ENCODE measurements at places on chromosomes 11 and 22.

- DNase-seq, result no peak
Measured at GRCh38 chr11:107490836-107491235, 33.2 kb upstream of the CWF19L2 start.

DNA sequence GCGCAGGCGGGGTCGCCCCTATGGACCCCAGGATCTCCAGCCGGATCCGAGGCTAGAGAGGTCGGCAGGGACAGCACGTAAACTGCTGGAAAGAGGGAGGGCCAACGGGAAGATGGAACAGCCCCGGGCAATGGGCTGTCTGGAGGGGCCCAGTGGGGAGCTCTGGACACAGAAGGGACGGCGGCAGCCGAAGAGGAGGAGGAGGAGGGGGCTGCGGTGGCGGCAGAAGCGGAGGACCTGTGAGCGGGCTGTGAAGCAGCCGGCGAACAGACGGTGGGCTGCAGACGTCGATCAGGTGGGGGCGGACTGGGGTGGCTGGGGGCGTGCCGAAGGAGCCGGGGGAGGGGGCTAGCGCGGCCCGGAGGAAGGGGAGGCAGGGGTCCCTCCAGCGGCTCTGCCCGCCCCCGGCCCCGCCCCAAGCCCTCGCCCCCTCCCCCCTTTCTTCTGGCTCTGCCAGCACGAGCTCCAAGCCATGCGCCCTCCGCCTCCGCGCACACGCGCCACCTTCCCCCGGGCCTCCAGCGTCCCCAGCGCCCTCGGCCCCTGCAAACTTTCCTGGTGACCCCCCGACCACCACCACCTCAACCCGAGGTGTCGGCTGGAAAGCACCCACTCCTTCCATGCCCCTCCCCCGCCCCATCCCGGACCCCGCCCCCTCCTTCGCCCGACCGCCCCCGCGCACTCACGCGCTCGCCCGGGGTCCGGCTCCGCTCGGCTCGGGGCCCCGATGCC is 432 bp downstream of the TNKS1BP1 start:
- DNase-seq, result peak; percentile 55

DNA sequence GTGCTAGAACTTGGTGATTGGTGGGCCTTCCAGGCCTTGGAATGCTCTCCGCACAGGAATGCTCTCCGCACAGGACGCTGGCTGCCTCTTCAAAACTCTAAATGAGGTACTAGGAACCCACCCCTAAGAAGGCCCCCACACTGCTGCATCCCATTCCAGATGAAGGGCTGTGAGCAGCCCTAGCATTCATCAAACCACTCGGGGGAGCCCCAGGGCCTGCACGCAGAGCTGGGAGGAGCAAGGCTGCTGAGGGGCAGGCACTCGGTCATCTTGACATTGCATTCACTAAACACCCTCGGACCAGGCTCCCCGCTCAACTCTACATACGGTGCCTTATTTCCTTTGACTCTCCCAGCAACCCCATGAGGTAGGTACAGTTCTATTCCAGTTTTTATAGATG is 49.2 kb upstream of the EMID1 start:
- peak; percentile 60 for DNase-seq

DNA sequence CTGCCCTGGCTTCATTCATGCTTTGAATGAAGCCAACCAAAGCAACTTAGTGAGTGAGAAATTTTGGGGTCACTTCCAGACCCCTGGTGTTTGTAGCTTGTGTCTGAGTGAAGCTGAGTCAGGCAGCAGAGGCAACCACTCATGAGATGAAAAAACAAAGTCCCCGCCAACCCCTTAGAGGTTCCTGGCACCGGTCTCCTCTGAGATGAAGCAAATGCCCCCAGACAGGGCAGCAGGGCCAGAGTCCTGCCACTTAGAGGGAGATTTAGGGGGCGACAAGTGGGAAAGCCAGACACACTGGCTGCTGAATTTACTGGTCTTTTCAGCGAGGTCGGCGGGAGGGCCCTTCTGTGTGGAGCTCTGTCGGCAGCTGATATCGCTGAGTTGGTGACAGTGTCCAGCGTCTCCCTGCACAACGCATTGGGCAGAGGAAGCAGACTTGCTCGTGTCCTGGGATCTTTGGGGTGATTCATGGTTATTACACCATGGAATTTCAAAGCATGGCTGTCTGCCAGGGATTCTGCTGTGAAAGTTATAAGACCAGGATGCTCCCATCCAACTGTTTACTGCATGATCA is 482.6 kb downstream of the MIAT start:
- DNase-seq, result no peak

- no peak for DNase-seq
Measured at GRCh38 chr11:13141731-13142709, 132.9 kb downstream of the RASSF10 start.

DNA sequence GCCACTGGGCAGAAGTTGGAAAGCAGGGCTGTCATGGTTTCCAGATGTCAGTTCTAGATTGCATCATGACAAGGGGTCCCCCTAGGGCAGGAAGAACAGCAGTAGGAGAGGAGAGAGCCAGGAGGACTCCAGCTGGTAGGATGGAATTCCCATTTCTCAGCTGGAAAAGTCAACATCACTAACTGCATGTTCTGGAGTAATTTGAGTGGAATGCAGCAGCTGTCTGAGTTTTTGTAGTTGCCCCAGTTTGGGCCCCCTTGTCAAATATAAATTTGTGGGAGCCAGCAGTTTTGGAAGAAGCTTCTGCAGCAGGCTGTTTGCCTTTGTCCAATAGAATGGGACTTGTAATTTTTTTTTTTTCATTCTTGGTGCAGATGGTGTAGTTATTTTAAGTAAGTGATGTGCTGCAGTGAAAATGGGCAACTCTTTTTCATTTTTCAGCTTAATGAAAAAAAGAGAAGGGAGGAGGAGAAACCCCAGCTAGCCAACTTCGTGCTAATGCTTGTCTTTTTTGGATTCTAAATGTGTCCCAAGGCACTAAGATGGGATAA is 86.9 kb downstream of the LDLRAD3 start:
- DNase-seq, result no peak

GRCh38 chr22:31133911-31134310 is 6.4 kb downstream of the PLA2G3 start:
- DNase-seq, result peak; percentile 19

GRCh38 chr11:103465555-103466140 is 356.4 kb downstream of the DYNC2H1 start:
- DNase-seq, result no peak

- no peak for DNase-seq
Measured at GRCh38 chr11:61854206-61854895, 26.3 kb downstream of the FADS2 start.

DNA sequence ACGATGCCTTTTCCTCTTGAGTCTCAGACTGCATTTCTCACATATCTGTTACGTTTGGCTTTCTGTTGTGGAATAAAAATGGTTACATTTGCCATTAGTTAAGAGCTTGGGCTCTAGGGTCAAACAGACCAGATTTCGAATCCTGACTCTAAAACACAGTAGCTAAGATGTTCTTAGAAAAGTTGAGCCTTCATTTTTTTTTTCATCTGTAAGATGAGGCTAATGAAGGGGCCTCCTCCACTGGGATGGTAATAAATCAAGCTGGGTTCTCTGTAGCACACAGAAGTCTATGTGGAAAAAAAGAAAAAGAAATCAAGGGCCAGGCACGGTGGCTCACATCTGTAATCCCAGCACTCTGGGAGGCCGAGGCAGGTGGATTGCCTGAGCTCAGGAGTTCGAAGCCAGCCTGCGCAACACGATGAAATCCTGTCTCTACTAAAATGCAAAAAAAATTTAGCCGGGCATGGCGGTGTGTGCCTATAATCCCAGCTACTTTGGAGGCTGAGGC is 49.9 kb upstream of the CAPRIN1 start:
- DNase-seq, result no peak

DNA sequence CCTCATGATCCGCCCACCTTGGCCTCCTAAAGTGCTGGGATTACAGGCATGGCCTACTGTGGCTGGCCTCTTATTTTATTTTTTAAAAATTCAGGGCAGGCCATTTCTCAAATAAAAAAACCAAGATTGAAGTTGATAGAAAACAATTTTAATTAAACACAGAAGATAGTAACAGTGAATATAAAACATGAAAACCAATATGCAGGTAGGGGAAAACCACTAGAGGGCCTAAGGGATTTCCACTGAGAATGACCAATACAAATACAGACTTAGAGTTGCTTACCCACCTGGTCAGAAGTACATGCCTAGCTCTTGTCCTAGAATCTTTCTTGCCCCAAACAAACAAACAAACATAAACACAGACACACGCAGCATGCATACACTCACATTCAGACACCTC is 1.7 kb upstream of the RTCB start:
- peak; percentile 28 for DNase-seq

DNA sequence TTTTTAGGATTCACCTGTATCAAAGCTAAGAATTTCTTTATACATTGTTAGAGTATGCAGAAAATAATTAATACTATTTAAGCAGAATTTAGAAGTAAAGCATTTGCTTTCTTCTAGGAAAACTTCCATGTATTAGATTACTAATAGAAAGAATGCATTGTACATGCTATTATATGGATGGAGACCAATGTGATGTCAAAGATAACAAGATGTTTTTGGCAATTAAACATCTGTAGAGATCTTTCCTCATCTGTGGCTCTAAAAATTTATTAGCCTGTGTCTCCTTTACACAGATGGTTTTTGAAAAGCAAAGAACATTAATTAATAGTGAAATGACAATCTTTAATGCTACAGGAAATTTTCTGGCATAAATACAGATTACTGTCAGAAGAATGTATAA is 198.4 kb upstream of the CCDC179 start:
- DNase-seq, result no peak

DNA sequence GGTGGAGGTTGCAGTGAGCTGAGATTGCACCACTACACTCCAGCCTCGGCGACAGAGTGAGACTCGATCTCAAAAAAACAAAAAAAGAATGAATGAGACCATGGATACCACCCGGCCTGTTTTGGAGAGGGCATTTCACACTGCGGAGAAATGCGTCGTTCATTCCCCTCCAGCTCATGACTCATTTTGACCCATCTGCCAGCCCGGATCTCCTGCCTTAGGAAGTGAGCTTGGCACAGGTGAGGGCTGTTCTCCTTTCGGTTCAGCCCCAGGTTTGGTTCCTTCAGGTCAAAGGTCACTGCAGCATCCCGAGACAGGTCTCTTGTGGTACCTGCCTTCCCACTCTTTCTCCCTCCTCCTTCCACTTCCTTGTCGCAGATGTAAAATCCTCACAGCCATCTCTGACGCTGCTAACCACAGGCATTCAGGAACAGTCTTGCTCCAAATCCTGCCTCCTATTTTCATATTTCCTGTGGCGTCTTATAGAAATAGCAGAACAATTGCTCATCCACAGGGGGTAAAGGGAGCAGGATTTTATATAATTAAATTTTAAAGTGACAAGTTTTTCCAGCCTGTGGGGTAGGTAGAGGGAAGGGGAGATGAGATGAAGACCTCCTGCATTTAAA is 517.9 kb downstream of the NTM start:
- DNase-seq, result no peak

All from HuH-7 (cell line).